ENCODE measurements at places on chromosomes 3 and 15.

- no peak for DNase-seq
Observed at GRCh38 chr3:183774631-183775030, 50.7 kb downstream of the MAP6D1 start.

GRCh38 chr15:38182900-38183299, 69.7 kb upstream of the SPRED1 start:
- no peak for DNase-seq

DNA sequence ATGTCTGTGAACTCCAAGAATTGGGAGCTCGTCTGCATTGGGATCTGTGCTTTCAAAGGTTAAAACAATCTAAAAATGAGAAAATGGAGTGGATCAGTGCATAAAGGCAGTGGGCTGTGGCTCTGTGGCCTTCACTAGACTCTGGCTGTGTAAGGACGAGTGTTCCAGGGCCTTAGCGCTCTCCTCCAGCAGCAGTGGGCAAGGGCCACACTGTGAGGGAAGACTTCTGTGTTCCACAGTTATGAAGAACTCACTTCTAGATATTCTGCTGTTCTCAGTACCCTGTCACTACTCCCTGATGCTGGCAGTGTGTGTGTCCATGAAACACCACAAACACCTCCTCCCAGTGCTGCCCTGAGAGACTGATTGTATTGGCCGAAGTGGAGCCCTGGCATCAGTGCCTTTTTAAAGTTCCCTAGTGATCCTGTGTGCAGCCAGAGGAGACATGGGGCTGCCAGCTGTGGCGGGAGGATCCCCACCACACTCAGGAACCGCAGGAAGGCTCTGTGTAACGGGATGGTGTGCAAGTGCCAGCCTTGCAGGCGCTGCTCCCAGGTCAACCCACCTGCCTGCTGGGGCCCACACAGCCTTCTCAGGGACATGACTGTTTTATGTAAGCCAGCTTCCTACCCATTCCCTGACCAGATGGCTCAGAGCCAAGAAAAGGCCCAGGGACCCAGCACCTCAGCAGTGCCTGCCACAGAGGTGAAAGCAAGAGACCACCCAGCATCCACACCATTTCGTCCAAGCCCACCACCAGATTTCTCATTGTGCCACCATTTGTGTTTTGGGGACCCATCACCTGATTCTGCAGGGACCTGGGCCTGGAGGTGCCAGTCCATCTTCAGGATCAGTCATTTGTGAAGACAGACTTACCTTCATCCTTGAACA, 40.4 kb downstream of the ABTB1 start:
- no peak for DNase-seq

- DNase-seq: no peak
Observed at GRCh38 chr3:192843723-192844485, 73.8 kb downstream of the MB21D2 start.

DNA sequence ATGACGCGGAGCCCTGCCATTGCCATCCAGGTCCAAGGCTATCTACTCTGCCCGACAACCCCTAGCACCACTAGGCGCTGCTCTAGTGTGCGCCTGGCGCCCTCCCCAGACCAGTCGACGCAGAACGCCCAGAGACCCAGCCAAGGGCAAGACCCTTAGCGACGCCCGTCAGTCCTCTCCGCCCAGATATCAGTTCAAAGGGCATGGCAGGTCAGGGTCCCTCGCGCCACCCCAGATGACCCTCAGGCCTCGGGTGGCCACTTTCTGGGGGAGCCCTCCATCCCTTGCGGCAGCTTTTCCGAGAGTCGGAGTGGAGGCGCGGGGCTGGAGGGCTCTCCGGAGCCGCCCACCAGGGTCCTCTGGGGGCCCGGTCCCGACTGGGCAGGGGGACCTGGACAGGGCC, 371 bp upstream of the CLSTN2 start:
- no peak for DNase-seq

DNA sequence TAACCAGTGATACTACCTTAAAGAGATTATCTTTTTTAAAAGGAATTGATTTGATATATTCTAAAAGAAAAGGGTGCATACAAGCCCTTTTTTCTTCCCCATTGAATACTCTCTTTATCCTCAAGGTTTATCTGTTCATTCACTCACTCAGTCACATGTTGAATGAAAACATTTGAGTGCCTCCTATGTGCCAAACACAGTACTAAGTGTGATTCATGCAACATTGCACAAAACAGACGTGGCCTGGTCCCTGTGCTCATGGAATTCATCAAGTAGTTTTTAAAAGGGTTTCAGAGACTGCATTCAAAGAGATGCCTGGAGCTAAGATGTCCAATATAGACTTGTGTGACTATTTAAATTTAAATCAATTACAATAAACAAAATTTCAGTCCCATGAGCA, 462.2 kb upstream of the MDFIC2 start:
- no peak for DNase-seq

GRCh38 chr15:76840830-76841460, 64.2 kb downstream of the SCAPER start:
- peak; percentile 72 for DNase-seq

DNA sequence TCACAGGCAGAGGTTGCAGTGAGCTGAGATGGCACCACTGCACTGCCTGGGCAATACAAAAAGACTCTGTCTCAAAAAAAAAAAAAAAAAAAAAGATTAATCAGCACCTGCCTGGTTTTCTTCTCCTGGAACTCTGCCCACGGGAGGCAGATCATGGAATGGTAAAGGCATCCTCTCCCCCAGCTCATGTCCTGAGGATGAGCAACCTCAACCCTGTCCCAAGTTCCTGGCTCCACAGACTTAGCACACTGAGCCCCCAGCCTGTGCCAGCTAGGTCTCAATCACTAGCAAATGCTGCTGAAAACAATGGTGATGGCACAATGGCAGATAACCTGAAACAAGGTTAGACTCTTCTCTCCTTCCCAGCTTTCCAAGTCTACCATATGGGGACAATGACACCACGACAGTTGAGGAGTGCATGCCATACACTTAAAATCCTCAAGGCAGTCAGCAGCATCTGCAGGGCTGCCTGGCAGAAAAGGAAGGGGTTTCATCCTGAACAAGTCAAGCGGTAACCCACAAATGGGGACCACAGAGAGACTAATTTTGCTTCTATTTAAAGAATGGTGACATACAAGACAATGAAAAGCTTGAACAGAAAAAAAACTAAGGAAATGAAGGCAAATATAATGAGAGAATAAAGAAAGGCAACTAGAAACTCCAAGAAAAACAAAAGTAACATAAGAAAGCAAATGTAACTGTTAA, 4.8 kb downstream of the CLN6 start:
- no peak for DNase-seq

- no peak for DNase-seq
Observed at GRCh38 chr15:24954783-24955530, at the start of the genes SNRPN and SNURF. SNRPN (plus strand) TSS chr15:24954987; CDS start chr15:24974454, 19,467 bp downstream. SNURF (plus strand) TSS chr15:24954987; CDS start chr15:24955049, 62 bp downstream.

GRCh38 chr3:98114264-98114663, 16.3 kb upstream of the OR5H1 start:
- DNase-seq: no peak

GRCh38 chr3:46208167-46208704, at the start of gene CCR1:
CCR1 (minus strand) TSS chr3:46208313; CDS start chr3:46204313, 4,000 bp downstream.
- DNase-seq: peak; percentile 15

GRCh38 chr3:168141405-168141998, 45.8 kb upstream of the GOLIM4 start:
- DNase-seq: no peak

- DNase-seq: no peak
Observed at GRCh38 chr15:63986751-63987341, 59.4 kb downstream of the DAPK2 start.

GRCh38 chr3:111373861-111374260, 168.1 kb upstream of the CD96 start:
- DNase-seq: no peak

DNA sequence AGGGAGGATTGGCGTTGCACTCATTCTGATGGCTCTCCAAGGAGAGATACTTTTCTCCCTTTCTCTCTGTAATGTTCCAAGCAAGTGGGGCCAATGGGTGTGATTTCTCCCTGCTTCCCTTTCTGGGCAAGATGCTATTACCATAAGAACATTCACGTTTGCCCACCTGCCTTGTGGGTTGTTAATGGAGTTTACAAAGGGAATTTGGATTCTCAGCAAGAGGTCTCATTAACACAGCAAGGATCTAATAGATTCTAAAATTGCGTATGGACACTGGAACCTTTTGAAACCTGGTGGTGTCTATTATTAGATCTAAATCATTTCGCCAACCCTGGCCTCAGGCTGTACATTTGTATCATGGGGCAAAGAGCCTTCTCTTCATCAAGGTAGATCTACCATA, 74.1 kb downstream of the SLCO3A1 start:
- DNase-seq: no peak

- DNase-seq: peak; percentile 47
Observed at GRCh38 chr3:10983219-10983916, 9.2 kb upstream of the SLC6A1 start.

- no peak for DNase-seq
Observed at GRCh38 chr3:184165543-184165942, 9.1 kb upstream of the AP2M1 start.

DNA sequence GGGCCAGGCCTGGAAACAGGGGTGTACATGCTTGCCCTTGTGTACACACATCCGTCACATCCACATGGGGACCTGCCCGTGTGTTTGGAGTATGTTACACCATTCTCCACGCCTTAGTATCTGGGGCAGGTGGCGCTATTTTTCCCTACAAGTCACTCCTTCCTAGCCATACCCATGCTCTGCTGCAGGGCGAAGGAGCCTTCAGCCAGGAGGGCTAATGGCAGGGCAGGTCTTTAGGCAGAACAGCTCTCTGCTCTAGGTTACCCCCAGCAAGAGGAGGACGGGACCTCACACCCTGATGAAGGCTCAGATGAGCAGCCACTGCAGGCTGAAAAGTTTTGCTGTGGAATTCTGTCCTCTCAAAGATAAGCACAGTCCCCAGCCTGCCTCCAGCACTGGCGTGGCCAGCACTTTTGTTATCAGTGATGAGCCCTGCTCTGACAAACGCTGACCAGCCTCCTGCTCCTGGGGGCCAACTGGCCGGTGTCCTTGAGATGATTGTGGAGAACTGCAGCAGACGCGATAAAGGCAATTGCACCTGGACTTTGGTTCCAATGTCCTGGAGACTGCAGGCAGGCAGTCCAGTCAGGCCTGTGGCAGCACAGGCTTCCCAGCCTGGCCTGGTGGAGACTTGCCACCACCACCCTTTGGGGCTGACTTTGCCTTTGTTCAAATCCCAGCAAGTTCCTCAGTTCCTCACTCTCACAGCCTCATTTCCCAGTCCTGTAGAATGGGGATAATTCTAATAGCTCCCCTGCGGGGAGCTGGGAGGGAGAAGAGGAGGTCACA, 19.8 kb upstream of the PIGZ start:
- no peak for DNase-seq

- no peak for DNase-seq
Observed at GRCh38 chr3:10204921-10205320, 40.2 kb downstream of the IRAK2 start.

DNA sequence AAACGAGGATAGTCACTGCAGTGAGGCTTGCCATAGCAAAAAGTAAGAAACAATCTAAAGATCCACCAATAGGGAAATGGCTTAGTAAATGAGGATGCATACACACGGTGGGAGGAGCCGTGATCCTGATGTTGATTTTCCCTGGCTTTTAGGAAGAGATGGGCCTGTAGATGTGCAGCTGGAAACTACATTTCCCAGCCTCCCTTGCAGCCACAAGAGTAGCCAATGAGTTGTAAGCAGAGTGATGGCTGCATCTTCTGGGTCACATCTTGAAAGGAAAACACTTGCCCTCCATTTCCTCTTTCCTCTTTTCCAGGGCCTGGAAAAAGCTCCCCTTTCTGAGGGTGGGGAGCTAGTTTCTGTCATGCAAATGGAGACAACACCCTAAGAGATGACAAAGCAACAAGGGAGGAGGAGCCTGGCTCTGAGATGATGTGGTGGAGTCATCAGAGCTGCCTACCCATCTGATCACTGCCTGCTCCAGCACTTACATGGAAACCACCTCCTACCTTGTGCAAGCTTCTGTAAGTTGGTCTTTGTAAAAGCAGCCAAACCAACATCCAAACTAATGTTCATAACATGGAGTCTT, 139.1 kb downstream of the TLE3 start:
- no peak for DNase-seq

DNA sequence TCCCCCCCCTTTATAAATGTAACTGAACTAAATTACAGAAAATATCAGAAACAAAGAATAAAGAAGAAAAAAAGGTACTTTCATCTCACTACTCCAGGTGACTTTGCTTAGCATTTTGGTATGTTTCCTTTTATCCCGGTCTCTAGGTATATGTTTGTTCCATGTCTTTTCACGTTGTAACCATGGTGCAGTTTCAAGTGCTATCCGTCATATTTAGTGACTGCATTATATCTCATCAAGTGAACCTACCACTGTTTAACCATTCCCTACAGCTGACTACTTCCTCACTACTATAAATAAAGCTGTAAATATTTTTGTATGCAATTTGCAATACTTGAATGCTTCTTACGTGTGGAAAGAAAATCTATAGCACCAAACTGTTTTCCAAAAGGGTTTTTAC, 2.2 kb downstream of the BTBD1 start:
- peak; percentile 89 for DNase-seq

DNA sequence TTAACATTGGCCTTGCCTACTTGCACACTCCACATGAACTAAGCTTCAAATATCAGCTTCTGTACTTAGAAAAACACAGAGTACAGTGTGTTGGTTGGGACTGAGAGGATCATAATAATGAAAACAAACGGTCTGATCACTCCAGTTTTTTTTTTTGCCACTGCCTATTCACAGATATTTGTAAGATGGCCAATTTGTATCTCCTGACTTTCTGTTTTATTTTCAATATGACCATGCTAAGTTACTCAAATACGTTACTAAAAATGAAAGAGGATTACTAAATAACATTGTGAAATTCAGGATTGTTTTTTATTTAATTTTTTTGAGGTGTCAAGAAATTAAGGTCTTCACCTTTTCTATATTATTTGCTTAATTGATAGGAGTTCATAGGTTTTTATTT, 595.1 kb downstream of the TUSC7 start:
- no peak for DNase-seq

DNA sequence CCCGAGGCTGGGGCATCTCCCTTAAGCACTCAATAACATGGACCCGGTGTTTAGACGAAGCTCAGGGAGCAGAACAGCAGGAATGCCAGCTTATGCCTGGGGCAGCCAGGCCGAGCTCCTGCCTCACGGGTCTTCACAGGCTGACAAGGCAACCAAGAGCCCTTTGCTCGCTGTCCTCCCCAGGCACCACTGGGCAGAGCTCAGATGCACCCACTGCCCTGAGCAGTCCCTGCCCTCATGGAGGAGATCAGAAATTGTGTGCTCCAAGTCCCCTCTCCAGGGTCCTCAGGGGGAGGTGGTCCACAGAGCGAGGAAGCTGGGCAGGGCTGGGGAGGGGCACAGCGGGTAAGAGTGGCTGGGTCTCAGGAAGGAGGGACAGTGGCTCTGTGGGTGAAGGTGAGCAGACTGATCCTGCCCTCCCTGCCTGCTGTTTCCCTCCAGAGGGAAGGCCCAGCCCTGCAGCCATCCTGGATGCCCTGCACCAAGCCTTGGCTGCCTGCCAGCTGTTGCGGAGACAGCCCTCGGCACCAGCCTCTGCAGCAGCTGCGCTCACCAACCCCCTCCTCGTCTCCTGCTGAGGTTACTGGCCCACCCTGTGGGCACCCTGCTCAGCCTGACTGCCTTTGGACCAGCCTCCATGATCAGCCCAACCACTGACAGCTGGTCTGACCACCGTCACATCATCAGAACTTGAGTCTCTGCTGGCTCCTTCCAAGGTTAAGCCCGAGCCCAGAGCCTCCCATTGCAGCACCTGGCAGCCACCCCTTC, 21.1 kb upstream of the GP9 start:
- no peak for DNase-seq

All from RKO (cell line).